B cell (primary cell): ENCODE measurements at places on chromosomes 12 and 14. TPM values are rescaled to one million over a fixed set of nuclear protein-coding genes. Genes with fewer than 3 reads are reported as not detected.
A peak's percentile ranks its signal among the peaks of the same experiment; 100 is the strongest.

The OTOGL gene
- not detected in 2 replicates for total RNA-seq

The CLEC4D gene
- not detected in 2 replicates for total RNA-seq

GRCh38 chr12:128695697-128696096, 128.1 kb downstream of the SLC15A4 start:
- no peak for DNase-seq

The PELI2 gene
- 13.4 and 18.9 TPM in 2 replicates for total RNA-seq

DNA sequence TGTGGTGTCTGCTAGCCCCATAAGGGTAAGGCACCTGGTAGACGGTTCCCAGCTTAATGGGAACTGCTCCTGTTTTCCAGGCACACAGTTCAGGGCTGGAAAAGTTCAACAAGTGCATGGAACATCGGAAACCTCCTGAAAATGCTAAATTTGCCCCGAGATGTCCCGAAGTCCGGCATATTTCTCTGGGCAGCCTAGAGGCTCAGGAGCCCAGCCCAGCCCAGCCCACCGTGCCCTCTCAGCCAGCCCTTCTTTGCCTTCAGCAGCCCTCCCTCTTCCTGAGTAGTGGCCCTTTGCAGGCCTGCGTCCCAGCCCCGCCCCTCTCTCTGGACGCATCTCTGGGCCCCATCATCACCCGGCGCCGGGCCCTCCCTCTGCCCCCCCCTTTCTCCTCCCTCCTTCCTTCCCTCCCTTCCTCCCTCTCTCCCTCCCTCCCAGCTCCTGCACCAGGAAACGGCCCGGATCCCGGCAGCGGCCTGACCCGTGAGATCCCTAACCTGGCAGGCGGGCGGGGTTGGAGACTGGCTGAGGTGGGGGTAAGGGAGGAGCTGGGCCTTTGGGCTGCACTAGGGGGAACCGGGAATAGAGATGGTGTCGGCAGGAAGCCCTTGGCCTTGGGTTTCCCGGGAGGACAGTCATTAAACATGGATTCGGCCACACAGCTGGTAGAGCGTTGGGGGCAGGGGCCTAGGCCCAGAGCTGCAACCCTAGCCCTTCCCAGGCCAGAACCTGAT, at the start of gene BCL2L2:
Gene BCL2L2, plus strand, starts transcription at position 422 of the 734 bp plus-strand sequence. CDS start 935 bp downstream, outside the sequence.
- peak; percentile 57 for DNase-seq

DNA sequence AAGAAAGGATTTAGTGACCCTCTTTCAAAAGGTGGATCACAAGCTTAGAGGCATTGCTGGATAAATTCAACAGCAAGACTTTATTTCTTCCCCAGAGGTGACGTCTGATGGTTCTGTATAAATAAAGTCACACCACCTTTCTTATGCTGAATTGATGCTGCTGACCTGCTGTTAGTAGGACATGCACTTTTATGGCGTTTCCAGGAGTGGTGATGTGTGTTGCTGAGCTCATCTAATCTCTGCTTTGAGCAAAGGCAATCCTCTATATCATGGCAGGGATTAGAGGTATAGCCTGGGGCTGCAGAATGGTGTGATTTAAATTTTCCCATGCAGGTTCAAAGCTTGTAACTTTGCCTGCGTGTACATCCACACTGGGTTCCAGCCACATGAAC, 94.9 kb downstream of the ETV6 start:
- DNase-seq, result no peak

GRCh38 chr12:537772-538171, 78.0 kb downstream of the B4GALNT3 start:
- DNase-seq, result no peak

The KRT85 gene
- not detected in 2 replicates for total RNA-seq

- no peak for DNase-seq
Observed at GRCh38 chr12:101173197-101173749, 36.8 kb downstream of the SLC5A8 start.

The HELB gene
- total RNA-seq, result 10.0 and 11.8 TPM in 2 replicates

GRCh38 chr12:32249777-32250176, 143.1 kb downstream of the BICD1 start:
- DNase-seq, result no peak

The SDR9C7 gene
- total RNA-seq, result 0.22 TPM in 1 of 2 replicates, not detected in the other

- no peak for DNase-seq
Observed at GRCh38 chr14:64630778-64631177, 73.4 kb upstream of the PLEKHG3 start.

- DNase-seq, result no peak
Observed at GRCh38 chr12:111424793-111425251, 19.1 kb downstream of the SH2B3 start.

The PIK3C2G gene
- not detected in 2 replicates for total RNA-seq

- DNase-seq, result no peak
Observed at GRCh38 chr14:81594012-81594411, 60.4 kb upstream of the SEL1L start.

- DNase-seq, result no peak
Observed at GRCh38 chr12:148676-149416, 65.1 kb downstream of the SLC6A12 start.

- DNase-seq, result no peak
Observed at GRCh38 chr12:19826980-19827550, 387.8 kb downstream of the AEBP2 start.

GRCh38 chr12:119229837-119230236, 51.1 kb downstream of the HSPB8 start:
- no peak for DNase-seq

DNA sequence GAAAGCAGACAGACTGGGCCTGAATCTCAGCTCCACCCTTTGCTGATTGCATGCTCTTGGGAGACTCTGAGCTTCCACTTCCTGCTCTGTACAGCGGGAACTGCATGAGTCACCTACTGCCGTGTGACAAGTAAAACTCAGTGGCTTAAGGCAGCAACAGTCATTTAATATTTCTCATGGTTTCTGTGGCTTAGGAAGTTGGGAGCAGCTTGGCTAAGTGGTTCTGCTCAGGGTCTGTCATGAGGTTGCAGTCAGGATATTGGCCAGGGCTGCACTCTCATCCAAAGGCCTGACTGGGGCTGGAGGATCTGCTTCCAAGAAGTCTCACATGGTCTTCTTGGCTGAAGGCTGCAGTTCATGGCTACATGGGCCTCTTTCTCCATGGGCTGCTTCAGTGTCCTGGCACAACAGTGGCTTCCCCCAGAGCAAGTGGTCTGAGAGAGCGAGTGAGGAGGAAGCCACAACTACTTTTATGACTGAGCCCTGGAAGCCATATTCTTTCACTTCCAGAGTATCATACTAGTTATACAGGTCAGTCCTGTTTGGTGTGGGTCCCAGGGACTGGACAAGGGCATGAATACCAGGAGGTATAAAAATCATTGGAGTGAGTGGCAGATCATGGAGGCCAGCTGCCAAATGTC, 49.7 kb downstream of the FAM222A start:
- no peak for DNase-seq

DNA sequence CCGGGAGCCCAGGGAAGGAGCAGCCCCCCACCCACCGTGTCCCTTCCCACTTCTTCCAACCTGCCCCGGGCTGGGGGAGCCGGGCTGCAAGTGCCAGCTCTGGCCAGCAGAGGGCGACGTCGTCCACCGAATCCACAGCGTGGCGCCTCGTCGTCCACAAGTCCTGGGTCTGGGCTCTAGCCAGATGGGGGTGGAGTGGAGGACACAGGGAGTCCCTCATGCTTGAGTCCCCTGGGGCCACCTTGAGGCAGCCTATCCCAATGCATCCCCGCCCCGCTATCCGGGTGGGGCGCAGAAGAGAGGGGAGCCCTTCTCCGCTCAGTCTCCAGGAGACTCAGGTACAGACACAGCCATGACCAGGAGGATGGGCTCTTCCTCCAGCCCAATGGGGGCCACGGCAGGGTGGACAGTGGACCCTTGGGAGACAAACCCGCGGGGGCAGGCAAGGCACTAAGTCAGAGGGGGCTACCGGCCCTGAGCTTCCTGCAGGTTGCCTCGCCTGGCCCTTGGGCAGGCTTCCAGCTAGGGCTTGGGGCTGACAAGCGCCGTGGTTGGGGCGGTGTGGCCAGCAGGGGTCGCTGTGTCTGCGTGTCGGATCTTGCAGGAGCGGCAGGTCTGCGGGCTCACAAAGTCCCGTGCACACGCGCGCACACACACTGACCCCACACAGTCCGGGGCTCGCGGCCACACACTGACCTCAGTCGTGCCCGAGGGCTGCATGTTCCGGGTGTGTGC, 5.5 kb downstream of the AQP5 start:
- peak; percentile 91 for DNase-seq

- DNase-seq, result no peak
Observed at GRCh38 chr12:26806556-26806955, 26.4 kb downstream of the ITPR2 start.

DNA sequence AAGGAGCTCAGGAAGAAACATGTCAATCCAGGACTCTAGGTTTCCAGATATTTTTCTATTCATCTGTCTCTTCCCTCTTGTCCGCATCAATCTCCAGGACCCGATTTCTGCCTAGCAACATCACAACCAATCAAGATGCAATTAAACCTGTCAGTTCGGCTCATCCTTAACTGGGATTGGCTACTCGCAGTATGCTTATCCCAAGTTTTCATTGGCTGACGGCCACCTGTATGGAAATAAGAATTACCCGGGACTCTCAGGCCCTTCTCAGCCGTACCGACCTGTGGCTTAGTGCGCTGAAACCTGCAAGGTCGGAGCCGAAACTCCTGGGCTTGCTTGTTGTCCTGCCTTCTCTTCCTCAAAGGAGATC, 20.4 kb upstream of the ATP5MC2 start:
- peak; percentile 48 for DNase-seq

The PLXNC1 gene
- total RNA-seq, result 33.6 and 35.2 TPM in 2 replicates
